SK-N-MC (cell line): ENCODE measurements at places on chromosomes 6 and 20.

DNA sequence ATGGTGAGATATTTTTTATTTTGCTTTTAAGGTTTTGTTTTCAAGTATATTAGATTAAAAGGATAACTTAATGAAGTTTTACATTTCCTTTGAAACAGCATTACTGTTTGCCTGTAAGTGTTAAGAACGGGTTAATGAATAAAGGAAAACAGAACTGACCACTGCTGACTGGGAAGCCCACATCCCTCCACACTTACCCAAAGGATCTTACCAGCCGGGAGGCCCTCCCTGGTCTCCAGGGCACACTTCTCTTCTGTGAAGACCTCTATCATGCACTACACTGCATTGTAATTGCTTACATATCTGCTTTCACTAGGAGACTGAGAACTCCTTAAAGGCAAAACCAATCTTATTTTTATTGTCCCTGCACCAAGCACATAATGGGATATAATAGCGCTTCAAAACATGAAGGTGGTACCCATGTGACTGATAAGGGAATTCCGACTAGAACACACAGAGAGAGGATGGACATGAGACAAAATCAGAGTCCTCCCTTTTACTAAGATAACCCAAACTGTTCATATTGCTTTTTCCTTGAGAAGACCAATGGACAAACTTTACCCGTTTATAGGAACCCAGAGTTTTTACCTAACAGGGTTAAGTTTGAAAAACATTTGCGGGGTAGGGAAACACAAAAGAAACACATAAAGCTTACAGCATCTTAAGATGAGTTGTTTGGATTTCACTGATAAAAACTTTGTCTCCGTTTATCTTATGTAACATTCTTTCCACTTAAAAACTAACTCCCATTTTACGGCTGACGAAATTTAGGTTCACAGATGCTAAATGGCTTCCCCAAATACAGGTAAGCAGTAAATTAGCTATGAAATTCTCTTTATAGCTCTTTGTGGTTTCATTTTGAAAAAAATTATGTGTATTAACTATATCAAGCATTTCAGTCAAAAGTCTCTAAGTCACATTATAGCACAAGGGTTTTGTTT lies 8.7 kb downstream of the EZR start:
- no peak for DNase-seq

- no peak for DNase-seq
Measured at GRCh38 chr20:39813190-39813829, 851.2 kb downstream of the DHX35 start.

DNA sequence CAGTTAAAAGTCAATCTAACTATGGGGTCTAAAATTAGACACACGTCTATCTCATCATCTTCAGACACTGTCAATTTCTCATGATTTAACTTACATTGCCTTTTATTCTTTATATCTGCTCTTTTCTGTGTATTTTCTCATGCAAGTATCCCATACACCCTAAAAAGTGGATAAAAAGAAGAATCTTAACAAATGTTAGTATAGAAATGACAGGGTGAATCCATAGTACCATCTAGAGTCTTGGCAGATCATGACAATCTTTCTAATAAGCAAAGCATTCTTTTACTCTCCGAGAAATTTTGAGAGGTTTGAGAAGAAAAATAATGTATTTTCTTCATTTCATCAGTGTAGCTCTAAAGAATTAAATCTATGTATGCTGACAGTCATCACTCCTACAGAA lies 382.7 kb downstream of the C6orf118 start:
- no peak for DNase-seq

- no peak for DNase-seq
Measured at GRCh38 chr6:159108426-159108985, 60.7 kb upstream of the FNDC1 start.

- DNase-seq, result no peak
Measured at GRCh38 chr6:144477856-144478255, 192.7 kb downstream of the UTRN start.

- no peak for DNase-seq
Measured at GRCh38 chr6:118649918-118650581, 1.3 kb downstream of the CEP85L start.

GRCh38 chr20:528923-529604 lies 14.5 kb downstream of the CSNK2A1 start:
- DNase-seq, result no peak

DNA sequence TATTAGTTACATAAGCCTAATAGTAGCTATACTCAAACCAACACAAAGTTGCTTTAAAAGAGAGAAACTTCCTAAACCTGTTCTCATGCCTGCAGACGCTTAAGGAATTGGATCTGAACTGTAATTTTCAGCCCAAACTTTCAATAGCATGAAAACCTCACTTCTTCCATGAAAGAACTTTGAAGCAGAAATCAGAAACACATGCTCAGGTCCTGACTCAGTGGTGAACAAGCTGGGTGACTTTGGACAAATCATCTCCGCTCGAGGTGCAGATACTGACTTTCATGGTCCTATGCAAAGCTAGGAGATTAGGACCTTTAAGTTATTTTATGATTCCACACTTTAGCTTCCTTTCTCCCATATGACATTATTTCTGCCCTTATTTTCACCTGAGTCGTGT lies 36.5 kb downstream of the NOX3 start:
- no peak for DNase-seq

DNA sequence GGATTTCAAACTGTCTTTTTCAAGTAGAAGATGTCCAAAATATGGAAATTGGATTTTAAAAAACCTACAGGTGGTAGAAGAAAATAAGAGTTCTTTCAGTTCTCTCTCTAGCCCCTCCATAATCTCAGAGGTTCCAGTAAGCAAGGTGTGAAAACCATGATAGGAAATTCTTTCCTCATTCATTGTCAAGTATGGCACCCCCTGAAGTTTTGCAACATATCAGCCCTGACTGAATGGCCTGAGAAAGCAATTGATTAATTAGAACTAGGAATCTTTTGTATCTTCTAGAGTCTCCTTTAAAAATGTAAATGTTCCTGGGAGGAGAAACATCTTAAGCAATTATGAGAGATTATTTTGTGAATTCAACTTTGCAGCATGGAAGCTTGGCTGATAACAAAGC lies 198.7 kb upstream of the STXBP5 start:
- no peak for DNase-seq

DNA sequence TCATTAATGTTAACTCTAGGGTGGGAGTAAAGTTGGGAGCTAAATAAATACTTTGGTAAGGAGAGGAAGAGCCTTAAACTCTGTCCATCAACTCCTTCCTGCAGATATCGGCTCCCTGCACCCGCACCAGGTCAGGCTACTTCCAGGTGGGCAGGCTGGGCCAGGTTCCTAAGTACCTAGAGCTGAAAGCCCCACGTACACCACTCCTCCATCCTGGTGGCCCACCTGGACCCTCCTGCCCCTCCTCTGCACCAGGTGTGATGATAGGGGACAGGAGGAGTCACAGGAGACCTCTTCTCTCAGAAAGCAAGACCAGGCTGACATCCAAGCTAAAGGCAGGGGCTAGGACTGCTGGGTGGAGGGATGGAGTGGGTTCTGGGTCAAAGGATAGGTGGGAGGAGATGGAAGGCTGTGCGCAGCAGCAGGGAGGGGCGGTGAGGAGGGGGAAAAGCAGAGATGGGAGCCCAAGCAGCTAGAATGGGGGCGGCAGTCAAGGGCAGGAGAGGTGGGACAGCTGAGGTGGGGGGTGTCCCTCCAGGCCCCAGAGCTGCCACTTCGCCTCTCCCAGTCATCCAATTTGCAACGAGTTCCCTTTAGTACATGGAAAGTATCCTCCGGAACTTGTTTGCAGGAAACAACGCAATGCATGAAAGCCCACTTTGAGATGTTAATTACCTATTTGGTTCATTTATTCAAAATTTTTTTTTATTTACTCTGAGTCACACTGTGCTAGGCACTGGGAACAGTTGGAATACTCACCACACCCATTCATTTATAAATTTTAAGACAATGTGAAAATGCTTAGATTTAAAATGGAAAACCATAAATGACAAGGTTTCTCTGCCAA lies 15.2 kb upstream of the TOX2 start:
- no peak for DNase-seq

- no peak for DNase-seq
Measured at GRCh38 chr6:162618448-162619002, 109.0 kb downstream of the PRKN start.

DNA sequence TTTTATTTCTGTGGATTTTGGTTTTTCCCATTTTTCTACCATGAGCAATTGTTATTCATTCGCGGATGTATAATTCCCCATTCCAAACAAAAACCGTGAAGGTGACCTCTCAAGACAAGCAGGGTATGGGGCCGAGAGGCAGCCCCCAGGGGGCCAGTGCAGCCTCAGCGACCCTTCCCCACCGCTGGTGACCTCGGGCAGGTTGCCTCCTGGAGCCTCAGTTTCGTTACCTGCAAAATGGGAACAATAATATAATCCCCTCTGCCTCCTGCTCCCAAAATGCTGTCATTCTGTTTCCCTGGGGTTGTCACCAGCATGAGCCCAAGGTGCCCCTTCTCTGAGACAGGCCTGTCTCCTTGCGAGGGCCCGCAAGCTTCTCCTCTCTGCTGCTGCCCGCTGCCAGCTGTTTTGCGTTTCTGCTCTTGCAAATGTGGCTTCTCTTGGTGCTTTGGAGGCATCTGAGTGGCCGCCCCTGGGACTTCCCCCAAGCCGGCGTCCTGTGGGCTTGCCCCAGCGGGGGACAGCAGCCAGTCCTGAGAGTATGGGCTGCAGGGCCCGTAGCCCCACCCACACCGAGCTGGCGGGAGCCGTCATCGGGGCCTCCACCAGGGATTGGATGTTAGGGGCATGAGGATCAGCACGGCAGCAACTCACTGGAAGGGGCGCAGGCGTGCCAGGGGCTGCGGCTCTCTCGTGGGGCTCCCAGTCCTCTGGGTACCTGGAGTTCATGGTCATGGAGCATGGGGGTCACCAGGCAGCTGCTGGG lies 161.9 kb downstream of the TAF4 start:
- DNase-seq, result no peak
